ENCODE measurements at places on chromosomes 11 and 22.

DNA sequence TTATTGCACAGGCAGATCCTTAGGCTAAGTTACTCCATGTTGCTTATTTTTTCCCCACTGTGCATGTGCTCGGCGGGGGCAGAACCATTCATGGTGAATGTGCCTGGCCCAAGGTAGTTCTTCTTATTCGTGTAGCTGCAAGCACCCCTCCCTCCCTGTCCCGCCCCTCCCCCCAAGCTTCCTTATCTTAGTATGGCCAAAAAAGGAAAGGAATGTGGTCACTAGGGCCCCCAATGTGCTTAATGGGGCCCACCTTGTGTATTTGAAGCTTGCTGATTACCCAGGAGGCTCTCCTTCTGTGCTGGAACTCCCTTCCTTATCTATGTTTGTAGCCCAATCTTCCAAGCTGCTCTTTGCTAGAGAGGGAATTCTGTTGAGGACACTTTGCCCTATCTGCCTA, 1259.7 kb upstream of the RAG2 start:
- no peaks in the 10 kb centered on the region for H3K27me3 ChIP-seq
- no peaks in the 10 kb centered on the region for H3K4me1 ChIP-seq
- no peak for DNase-seq
- H3K27ac ChIP-seq: no peak overlapping the region
- H3K4me3 ChIP-seq: no peak overlapping the region
- no peaks in the 10 kb centered on the region for H3K36me3 ChIP-seq

DNA sequence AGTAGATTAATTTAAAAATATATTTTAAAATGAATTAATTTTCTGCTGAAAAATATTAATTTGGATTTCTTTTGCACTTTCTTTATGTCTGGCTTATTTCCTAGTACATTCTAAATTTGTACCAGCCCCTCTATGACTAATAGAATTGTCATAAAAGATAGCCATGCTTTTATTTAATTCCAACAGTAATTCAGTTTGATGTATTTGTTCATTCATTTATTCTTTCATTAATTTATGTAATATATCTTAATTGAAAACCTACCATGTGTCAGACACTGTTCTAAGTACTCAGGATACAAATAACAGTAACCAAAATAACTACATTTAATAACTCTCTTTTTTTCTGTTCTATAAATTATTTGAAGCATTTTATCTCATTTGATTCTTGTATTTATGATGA, 264.0 kb upstream of the CCDC179 start:
- H3K4me1 ChIP-seq: no peaks in the 10 kb centered on the region
- DNase-seq: no peak
- H3K27ac ChIP-seq: no peak overlapping the region

GRCh38 chr11:110761991-110762390, 49.8 kb upstream of the ARHGAP20 start:
- H3K4me3 ChIP-seq: no peak overlapping the region
- peaks cover 13% of the 10 kb centered on the region for H3K27me3 ChIP-seq
- no peak for DNase-seq
- no peaks in the 10 kb centered on the region for H3K36me3 ChIP-seq
- no peaks in the 10 kb centered on the region for H3K4me1 ChIP-seq
- H3K27ac ChIP-seq: no peak overlapping the region

GRCh38 chr11:58927393-58928106, 11.7 kb upstream of the GLYATL1 start:
- H3K36me3 ChIP-seq: no peaks in the 10 kb centered on the region
- peaks cover 11% of the 10 kb centered on the region for H3K4me1 ChIP-seq
- H3K27me3 ChIP-seq: peaks cover 51% of the 10 kb centered on the region
- H3K4me3 ChIP-seq: no peak overlapping the region
- peak overlapping the region; percentile 41 for H3K27ac ChIP-seq

DNA sequence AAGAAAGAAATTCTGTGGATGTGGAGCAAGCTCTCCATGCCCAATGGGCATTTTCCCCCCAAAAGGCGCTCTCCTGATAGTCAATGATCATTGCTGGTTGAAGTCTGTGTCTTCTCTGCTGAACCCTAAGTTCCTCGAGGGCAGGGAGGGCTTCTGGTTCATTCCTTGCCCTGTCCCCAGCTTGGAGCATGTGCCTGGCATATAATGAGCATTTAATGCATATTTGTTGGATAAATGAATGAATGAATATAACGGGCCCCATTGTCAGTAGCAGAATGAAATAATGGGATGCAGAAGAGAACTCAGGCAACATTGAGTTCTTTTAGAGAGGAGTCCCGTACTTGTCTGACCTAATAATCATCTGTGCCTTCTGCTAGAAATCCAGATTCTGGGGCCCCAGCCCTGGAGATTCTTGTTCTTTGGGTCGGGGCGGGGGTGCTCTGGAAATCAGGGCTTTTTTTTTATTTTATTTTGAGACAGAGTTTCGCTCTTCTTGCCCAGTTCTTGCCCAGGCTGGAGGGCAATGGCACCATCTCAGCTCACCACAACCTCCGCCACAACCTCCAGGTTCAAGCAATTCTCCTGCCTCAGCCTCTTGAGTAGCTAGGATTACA, 64.4 kb downstream of the CD82 start:
- H3K27ac ChIP-seq: no peak overlapping the region
- H3K4me1 ChIP-seq: no peaks in the 10 kb centered on the region
- peaks cover 32% of the 10 kb centered on the region for H3K27me3 ChIP-seq
- H3K4me3 ChIP-seq: no peak overlapping the region
- peaks cover 5% of the 10 kb centered on the region for H3K36me3 ChIP-seq
- no peak for DNase-seq

- no peaks in the 10 kb centered on the region for H3K27me3 ChIP-seq
- H3K4me3 ChIP-seq: peak overlapping the region; percentile 87
- H3K4me1 ChIP-seq: no peaks in the 10 kb centered on the region
- peaks cover 8% of the 10 kb centered on the region for H3K36me3 ChIP-seq
- peak overlapping the region; percentile 69 for H3K27ac ChIP-seq
Observed at GRCh38 chr11:119167933-119168332, 592 bp upstream of the NLRX1 start.

- DNase-seq: peak; percentile 92
- peaks cover 24% of the 10 kb centered on the region for H3K4me1 ChIP-seq
- H3K4me3 ChIP-seq: peak within 1 kb of the TSS; percentile 85
Observed at GRCh38 chr11:64225608-64226506, at the start of the genes NUDT22 and TRPT1. TSS of gene NUDT22 (plus strand) at chr11:64226274. CDS start at chr11:64226653, 379 bp downstream. TSS of gene TRPT1 (minus strand) at chr11:64226186. CDS start at chr11:64225860, 326 bp downstream.

- DNase-seq: no peak
- H3K27ac ChIP-seq: no peak overlapping the region
- no peaks in the 10 kb centered on the region for H3K4me1 ChIP-seq
- H3K4me3 ChIP-seq: no peak overlapping the region
- H3K36me3 ChIP-seq: no peaks in the 10 kb centered on the region
Observed at GRCh38 chr11:85394283-85394682, 232.9 kb downstream of the DLG2 start.

- H3K36me3 ChIP-seq: peaks cover 6% of the 10 kb centered on the region
- H3K4me3 ChIP-seq: no peak overlapping the region
- H3K27ac ChIP-seq: peak overlapping the region; percentile 33
Observed at GRCh38 chr11:128448981-128449713, 138.2 kb downstream of the ETS1 start.

- no peak overlapping the region for H3K4me3 ChIP-seq
- peaks cover 15% of the 10 kb centered on the region for H3K27me3 ChIP-seq
- peaks cover 25% of the 10 kb centered on the region for H3K4me1 ChIP-seq
- no peak overlapping the region for H3K27ac ChIP-seq
- H3K36me3 ChIP-seq: peaks cover 2% of the 10 kb centered on the region
- no peak for DNase-seq
Observed at GRCh38 chr22:39254122-39254521, 9.3 kb upstream of the PDGFB start.

Data from effector memory CD8-positive, alpha-beta T cell (primary cell).